ENCODE measurements at places on chromosomes 11 and 22. TPM values are rescaled to one million over a fixed set of nuclear protein-coding genes. Genes with fewer than 3 reads are reported as not detected.

DNA sequence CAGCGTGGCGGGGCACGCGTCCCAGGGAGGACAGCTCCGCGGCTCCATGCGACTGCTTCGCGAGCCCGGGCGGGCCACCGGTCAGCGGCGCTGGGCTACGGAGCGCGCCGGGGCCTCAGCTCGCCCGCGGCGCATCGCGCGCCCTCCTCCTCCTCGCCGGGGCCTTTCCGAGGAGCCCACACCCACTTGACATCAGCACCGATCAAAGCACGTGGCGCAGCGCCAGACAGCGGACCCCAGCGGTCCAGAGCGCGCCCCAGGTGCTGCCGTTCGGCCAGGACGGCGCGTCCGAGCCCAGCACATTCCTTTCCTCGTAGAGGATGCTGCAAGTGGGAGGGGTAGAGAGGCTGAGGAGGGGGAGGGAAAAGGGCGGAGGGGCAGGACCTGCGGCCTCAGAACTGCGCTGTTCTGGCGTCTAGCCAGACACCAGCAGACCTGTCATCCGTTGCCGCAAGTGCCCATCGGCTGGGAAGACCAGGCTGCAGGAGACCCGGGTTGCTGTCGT is 88.6 kb downstream of the PLEKHA7 start:
- DNase-seq, result peak; percentile 66

DNA sequence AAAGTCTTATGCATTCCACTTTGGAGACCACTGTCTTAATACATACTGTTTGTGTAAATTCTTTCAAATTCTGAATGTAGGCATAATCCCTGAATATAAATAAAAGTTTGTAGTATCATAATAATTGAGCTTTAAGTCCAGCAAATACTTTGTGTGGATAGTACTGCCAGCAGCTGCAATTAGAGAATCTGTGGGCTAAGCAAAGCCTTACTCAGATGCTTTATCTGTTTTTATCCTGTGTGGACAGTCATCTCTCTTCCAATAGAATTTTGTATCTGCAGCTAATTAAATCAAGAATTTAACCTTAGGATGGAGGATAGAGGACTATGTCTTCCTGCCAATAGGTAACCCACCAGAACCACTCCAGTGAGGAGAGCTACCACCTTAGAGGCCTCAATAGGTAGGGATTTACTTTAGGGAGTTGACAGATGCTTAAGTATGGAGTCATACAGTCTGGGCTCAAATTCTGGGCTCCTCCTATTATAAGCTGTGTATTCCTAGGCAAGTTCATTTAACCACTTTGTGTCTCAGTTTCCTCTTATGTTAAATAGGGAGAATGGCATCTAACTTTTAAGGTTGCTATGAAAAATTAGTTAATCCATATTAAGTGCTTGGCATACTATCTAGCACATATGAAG is 71.1 kb downstream of the STIM1 start:
- DNase-seq, result no peak

The MPPED2 gene
- 19.1 TPM for total RNA-seq

DNA sequence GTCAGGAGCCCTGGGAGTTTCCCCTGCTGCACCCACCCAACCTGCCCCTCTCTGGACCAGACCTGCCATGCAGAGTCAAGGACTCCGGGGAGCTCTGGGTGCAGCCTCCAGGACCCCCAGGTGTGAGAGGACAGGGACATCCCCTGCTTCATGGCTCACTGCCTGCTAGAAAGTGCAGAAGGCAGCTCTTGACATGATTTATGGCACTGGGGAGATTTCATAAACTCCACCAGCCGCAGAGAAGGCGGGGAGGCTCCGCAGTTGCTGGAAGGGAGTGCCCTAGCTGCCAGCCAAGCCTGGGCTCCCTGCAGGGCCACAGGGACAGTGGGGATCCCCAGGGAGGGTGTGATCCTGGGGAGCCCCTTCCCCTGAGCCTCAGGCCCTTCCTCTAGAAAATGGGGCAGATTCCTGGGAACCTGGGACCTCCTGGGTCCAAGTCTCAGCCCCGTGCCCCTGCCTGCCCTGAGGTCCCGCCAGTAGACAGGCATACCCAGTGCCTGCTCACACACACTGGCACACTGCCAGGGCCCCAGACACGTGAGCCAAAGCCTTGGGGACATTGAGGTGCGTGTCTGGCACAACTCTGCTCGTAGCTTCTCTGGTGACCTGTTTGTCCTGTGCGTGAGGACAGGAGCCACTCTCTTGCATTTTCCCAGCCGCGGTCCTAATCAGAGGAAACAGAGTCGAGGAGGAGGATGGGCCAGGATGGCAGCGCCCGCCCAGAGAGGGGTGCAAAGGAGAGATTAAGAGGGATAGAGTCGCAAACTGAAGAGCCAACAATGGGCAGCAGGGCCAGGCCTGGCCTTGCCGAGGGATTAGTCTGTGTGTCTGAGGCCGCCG is 13.8 kb downstream of the CABP7 start:
- no peak for DNase-seq

- DNase-seq, result no peak
These were observed 129.0 kb downstream of the NECTIN1 start for GRCh38 chr11:119599864-119600541.

GRCh38 chr22:30183271-30183670 is 63.3 kb downstream of the LIF start:
- DNase-seq, result no peak

Data from sigmoid colon (tissue), 7 donors.